ENCODE measurements at places on chromosomes 2 and 18. TPM values are rescaled to one million over a fixed set of nuclear protein-coding genes. Genes with fewer than 3 reads are reported as not detected.

The TPRKB gene
- total RNA-seq: 27.2 TPM

The STAT4 gene
- 0.74 TPM for total RNA-seq

The LBH gene
- total RNA-seq: 112 TPM

The ABCB11 gene
- not detected for total RNA-seq

The HK2 gene
- 8.1 TPM for total RNA-seq

The HAAO gene
- total RNA-seq: not detected

The SERPINB10 gene
- total RNA-seq: not detected

The KLHL41 gene
- total RNA-seq: not detected

The SKA1 gene
- total RNA-seq: 2.0 TPM

The CNDP2 gene
- 123 TPM for total RNA-seq

The ACADL gene
- not detected for total RNA-seq

The CCDC74A gene
- 0.54 TPM for total RNA-seq

The CCDC102B gene
- 8.1 TPM for total RNA-seq

The SLC39A10 gene
- 102 TPM for total RNA-seq

The RUFY4 gene
- not detected for total RNA-seq

The OTOF gene
- total RNA-seq: 0.47 TPM

The EVX2 gene
- total RNA-seq: 0.76 TPM

The PXDN gene
- total RNA-seq: 226 TPM

The DNAJC10 gene
- total RNA-seq: 63.0 TPM

The COLEC11 gene
- not detected for total RNA-seq

The CFAP53 gene
- 0.22 TPM for total RNA-seq

The KYNU gene
- not detected for total RNA-seq

The HRH4 gene
- total RNA-seq: not detected

The G6PC2 gene
- total RNA-seq: not detected

The CACNB4 gene
- 5.1 TPM for total RNA-seq

The GALNT3 gene
- 1.3 TPM for total RNA-seq
